ENCODE measurements at places on chromosomes 6 and 20.

DNA sequence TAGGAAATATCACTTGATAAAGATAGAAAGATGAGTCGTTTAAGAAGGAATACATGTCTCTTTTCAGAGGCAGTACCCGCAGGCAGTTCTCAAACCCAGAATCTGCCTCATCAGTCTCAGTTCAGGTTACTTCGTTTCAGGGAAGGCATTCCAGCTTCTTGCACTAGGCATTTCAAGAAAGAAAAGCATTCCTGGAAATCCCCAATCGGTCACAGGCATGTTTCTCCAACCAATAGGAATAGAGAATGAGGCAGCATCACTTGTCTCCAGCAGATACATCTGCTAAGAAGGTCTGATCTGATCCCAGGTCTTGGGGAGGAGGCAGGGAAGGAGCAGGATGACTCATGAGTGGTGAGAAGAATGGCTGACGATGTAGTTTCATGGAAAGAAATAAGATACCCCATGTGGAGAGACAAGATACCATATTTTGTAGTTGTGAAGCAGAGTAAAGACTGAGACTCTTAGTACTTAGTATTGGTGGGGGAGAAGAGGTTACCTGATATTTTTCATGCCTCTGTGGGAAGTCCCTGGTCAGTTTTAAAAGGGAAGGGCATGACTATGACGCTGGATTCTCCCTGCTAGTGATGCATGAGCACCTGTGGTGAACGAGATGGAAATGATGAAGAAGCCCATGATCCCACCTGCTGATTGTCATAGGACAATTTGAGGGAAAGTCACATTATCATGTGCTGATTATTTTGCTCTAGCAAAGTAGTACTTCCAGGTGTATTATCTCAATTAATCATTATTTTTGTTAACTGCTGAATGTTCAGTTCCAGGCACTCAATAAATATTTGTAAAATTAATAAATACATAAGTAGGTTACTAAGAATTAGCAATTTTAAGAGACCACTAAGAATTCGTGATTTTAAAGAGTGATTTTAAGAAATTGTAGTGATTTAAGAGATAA lies 20.3 kb upstream of the HLA-DRB1 start:
- peak; percentile 95 for DNase-seq

DNA sequence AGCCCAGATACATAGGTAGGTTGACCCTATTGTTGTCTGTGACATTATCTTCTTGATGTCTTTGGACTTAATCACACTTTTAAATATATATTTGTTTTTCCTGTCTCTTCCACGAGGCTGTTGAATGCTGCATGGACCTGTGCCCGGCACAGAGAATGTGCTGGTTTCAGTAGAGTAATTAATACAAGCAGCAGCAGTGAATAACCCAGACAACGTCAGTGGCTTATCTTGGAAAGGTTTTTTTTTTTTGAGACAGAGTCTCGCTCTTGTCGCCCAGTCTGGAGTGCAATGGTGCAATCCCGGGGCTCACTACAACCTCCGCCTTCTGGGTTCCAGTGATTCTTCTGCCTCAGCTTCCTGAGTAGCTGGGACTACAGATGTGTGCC lies 108.2 kb downstream of the CDH26 start:
- DNase-seq: no peak

DNA sequence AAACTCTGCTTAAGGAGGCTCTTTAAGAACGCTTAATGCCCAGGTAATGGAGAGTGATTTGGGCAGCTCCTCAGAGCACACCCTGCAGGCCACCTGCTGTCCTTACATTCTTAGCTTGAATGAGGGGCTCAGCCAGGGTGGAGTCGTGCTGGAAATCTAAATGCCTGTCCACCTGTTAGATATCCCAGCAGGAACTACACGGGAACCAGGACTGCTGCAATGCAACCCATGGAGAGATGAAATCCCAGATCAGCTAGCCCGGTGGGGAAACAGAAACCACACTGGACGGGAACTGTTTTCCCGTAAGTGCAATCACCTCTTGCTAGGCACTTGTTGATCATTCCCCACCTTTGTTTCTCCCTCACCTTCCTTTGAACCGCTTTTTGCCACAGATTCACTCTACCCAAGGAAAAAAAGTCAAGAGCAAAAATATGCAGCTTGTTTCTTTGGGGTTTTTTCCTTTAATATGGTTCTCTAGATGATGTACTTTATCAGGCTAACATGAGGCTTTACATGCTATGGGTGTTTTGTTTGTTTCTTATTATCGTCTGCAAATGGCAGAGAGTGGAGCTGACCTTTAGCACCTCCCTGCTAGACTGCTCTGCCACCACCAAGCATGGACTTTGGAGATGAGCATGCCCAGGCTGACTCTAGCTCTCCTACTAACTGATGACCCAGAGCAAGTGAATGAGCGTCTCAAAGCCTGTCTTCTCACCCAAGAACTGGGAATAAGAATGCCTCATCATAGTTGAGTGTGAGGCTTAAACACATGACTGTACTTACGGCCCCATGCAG lies 125.9 kb upstream of the TNFAIP3 start:
- DNase-seq: peak; percentile 17

- no peak for DNase-seq
Measured at GRCh38 chr20:16412906-16413305, 160.3 kb downstream of the KIF16B start.

Data from iPS DF 19.7 (cell line).